ENCODE measurements at places on chromosomes 3 and 15.

DNA sequence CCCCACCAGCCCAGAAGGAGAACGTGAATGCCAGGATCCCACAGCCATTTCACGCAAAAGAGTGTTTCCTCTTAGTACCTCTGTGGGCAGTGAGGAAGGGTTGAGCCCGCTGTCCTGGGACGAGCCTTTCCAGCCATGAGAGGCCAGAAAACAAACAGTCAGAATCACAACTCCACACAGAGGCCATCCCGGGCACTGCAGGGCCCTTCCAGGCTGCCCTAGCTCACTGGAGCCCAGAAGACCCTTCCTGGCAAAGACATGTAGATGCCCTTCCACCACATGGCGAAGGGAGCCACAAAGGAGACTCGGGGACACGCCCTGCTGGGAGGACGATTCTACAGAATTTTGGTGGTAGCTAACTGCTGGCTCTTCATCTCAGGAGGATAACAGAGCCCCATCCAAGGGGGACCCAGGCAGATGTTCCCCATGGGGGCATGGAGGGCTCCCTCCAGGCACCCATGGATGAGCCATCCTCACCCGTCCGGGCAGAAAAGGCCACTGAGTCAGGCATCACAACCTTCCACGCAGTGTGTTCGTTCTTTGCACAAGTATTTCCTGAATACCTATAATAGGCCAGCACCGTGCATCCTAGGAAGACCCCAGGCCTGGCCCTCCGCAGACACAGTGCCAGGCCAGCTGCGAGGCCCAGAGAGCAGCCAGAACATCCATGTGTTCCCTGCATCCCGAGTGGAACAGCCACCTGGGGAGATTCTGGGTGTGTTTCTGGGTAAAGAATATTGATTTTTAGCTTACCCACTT, 47.2 kb downstream of the SLC12A8 start:
- DNase-seq: no peak

DNA sequence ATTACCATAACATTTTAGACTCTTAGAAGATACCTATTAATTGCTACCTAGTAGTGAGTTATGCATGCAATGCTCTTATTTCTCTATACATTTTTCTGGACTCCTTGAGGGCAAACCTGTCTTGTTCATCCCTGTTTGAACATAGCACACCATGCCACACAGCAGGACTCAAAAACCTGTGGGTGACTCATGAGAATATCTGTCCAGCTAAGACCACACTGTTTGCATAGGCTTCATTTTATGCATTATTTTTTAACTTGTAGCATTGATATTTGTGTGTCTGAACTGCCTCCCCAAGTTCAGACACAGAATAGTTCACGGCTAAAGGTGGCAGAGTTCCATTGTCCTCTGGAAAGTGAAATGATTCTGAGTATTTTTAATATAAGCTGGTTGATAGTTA, 1.8 kb downstream of the LMCD1 start:
- DNase-seq: no peak

DNA sequence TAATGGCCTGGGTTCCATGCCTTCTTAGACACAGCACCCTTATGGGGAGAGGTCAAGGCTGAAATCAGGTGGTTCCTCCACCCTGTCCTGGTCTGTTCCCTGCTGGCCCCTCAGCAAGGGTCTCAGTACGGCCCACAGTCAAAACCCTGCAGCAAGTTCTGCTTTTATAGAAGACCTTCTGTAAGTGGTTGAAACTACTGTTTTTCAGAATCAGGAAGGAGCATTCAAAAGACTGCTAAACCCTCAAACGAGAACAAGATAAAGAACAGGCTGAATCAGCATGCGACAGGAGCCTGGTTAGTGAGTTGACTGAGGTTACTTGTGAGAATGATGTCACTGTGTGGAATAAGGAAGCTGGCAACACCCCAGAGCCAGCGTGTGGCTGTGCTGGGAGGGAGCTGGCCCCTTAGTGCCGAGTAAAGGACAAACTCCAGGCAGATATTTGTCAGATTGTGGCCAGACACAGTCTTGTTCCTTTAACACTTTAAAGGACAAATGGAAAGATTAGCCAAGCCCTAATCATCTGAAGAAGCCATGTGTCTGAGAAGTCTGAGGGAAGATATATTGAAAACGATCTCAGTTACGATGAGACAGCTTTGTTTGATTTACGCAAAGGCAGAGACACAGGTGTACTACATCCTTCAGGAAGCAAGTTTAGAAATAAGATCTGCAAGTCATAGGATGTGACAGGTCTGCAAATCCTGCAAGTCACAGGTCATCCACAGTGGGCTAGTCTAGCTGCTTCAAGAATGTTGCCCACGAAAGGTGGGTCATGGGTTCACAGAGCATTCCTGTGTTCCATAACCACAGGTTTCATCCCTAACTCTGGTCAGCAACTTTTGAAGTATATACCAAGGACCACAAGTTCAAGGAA, 54.0 kb downstream of the B3GNT5 start:
- peak; percentile 40 for DNase-seq

DNA sequence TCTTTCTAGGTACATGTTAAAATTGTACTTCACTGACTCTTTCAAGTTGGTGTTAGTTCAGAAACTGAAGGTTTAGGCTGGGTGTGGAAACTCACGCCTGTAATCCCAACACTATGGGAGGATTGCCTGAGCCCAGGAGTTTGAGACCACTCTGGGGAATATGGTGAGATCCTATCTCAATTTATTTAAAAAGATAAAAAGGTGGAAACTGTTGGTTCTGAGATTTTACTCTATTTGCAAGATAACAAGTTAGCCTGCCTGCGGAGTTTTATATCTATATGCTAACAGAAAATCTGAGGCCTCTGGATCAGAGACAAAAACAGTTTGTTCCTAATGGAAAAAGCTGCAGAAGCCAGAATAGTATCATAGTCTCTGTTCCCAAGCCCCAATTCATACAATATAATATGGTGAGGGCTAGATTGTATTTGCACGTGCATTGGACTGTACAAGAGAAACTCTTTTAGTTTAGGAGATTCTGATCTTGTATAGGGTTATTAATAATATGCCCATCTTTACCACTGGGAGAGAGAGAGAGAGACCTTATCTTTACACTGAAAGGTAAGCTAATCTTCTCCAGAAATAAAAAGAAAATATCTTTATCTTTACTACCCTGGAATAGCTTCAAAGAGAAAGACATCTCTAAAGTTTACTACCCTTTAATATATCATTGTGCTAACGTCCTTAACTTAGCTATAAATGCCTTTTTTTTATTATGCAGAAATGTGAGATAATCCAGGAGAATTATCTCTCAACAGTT, 1267.6 kb downstream of the OTOL1 start:
- DNase-seq: no peak

DNA sequence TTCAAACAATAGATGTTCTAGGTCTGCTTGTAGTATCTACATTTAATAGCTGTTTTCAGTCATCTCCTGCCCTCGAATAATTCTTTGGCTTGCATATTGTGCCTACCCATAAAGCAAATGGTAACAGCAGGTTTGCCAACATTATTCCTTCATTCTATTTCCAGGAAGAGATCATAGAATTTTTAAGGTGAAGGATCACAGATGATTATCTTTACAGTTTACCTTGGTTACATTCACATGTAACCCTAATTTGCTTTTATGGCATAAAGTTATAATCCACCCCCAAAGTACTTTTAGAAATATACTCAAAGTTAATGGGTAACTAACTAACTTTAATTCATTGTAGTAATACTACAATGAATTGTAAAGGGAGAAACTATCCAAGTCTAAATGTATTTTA, 315.5 kb downstream of the NSUN3 start:
- DNase-seq: no peak

GRCh38 chr3:18238746-18239331, 186.3 kb downstream of the SATB1 start:
- DNase-seq: no peak

DNA sequence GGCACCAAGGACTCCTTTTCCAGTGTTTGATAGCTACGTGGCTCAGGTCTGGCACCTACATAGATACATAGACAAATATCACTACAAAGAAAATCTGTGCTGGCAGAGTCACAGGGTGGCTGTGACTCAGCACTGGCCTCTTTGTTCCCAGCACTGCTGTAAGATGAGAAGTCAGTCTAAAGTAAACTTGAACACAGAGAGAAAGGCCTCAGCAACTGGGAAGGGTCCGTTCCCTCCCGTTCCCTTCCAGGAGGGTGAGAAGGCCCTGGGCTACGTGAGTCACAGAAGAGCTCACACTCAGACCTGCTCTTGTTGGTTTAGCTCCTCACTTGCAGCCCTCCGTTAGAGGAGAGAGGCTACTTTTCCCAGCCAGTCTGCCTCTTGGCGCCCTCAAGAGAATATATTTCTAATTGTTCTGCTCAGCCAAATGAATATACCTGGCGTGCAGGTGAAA, 23.1 kb downstream of the ANXA2 start:
- DNase-seq: no peak

DNA sequence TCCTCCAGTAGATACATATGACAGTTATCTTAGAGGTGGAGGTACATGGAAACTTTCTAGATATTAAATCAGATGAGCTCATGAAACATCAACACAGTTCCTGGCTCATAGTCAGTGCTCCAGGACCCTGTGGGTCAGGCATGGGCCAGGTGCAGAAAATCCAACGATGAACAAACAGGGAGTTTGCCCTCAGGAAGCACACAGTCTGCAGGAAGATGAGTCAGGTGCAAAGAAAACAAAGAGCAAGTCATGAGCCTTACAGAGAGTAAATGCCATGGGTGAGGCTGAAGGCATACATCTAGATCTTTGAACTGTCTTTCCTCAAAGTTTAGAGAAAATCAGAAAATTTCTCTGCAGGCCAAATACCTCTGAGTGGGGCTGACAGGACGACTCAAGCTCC, 184.2 kb upstream of the TPM1 start:
- no peak for DNase-seq

DNA sequence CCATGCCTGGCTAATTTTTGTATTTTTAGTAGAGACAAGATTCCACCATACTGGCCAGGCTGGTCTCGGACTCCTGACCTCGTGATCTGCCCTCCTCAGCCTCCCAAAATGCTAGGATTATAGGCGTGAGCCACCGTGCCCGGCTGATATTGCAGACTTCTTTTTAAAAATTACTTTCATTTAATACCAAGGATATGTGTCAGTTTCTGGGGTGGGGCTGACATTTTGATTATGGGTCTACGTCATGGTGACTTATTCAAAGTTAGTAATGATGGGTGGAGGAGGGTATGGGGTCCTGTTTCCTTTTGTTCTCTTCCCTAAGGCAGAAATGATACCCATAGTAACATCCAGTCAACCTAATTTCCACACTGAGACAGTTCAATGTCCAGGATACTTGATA, 34.7 kb downstream of the GBE1 start:
- DNase-seq: no peak
